ENCODE measurements at places on chromosomes 7 and 10.
A peak's percentile ranks its signal among the peaks of the same experiment; 100 is the strongest.

DNA sequence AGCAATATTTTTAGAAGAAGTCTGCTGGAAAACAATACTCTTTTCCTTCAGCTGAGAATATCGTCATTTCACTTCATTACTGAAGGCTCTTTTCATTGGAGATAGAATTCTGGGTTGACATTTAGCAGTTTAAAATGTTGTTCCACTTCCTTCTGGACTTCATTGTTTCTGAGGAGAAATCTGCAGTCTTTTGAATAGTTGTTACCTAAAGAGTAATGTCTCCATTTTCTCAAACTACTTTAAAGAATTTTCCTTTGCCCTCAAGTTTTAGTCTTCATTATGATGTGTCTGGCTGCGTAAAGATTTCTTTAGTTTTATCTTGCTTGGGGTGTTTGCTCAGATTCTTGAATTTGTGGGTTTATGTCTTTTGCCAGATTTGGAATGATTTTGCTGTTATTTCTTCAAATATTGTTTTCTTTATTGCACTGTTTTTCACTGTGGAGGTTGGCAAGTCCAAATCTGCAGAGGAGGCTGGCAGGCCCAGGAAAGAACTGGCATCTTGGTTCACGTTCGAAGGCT, 136.3 kb downstream of the DNAJB6 start:
- no peak for DNase-seq

DNA sequence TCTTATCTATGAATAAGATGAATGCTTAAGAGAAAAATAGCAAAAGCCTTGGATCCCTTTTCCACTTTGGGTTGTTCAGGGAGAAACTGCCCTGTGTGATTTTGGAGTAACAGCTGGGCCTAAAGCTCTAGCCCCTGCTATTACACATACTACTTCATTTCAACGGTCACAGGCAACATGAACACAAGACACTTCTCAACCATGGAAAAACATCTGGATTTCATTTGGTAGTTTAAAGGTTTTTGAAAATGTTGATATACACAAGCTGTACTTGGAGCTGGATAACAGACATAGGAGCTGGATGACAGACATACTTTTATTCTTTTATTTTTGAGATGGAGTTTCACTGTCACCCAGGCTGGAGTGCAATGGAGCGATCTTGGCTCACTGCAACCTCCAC, 2.7 kb upstream of the CHUK start:
- DNase-seq = no peak

DNA sequence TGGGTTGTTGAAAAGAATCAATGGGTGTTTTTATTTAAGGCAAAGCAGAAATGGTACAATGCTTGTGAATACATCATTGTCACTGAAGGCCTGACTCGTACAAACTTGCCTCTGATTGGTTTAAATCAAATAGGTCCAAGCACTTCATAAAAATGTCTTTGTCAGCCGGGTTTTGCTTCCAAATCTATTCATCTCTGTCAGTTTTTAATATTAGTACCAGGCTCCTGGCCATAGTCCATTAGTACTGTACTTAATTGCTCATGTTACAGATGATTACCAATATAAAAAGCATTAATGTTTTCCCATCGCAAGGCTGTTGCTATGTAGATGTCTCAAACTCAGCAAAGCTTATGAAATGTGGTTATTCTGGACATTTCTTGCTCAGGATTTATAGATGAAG, 171.9 kb downstream of the ARID5B start:
- no peak for DNase-seq

DNA sequence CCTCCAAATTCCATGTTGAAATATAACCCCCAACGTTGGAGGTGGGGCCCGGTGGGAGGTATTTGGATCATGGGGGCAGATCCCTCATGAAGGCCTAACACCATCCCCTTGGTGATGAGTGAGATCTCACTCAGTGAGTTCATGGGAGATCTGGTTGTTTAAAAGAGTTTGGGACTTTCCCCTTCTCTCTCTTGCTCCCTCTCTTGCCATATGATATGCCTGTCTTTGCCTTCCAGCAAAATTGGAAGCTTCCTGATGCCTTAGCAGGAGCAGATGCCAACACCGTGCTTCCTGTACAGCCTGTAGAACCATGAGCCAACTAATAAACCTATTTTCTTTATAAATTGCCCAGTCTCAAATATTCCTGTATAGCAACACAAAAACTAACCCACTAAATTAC, 55.7 kb upstream of the CDK1 start:
- no peak for DNase-seq

DNA sequence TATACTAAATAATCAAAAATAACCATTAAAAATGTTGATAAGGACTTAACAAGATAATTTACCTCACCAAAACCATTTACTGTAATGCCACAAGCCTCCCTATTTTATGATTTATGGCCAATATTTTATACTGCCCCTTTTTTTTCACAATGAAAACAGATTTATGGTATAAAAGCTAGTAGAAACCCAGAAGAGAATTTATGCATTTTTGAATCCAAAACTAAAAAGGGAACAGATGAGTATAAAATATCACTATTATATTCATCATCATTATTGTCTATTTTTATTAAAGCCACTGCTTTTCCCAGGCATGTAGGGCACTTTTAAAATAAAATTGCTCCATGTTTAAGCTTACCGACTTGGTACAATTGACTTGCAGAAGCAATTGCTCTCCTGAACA, 425.0 kb downstream of the PHTF2 start:
- no peak for DNase-seq

DNA sequence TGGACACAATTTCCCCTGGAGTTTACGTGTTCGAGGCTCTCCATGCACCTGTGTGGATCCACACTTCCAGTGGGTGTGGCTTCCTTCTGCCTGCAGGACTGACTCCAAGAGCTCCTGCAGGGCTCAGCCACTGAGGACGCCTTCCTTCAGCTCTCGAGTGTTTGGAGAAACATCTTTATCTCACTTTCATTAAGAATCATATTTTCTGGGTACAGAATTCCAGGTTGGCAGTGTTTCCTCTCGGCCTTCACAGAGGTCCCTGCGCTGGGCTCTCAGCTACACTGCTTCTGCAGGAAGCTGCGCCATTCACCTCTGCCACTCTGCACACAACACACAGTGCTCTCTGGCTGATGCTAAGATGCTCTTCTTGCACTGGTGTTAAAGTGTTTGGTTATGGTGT, 69.9 kb upstream of the NKX6-2 start:
- DNase-seq = no peak

- DNase-seq = no peak
Measured at GRCh38 chr10:4241724-4242345, 456.8 kb upstream of the KLF6 start.

DNA sequence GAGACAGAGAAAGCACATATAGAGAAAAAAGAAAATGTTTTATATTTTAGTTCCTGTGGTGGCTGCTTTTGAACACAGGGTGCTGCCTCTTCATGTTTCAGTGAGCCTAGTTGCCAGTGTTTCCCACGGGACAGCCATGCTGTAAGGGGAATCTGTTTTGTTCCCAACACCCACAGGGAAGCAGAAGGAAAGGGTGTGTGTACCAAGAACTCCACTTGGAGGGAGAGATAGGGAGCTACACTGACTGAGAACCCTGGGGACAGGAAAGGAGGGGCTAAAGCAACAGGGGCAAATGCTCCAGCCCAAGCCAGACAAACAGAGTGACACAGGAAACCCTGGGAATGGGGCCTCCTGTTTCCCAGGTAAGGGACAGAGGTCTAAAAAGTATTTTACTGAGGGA, 40.2 kb downstream of the FRMPD2 start:
- no peak for DNase-seq

- DNase-seq = no peak
Measured at GRCh38 chr7:2201128-2201527, 31.6 kb downstream of the MAD1L1 start.

DNA sequence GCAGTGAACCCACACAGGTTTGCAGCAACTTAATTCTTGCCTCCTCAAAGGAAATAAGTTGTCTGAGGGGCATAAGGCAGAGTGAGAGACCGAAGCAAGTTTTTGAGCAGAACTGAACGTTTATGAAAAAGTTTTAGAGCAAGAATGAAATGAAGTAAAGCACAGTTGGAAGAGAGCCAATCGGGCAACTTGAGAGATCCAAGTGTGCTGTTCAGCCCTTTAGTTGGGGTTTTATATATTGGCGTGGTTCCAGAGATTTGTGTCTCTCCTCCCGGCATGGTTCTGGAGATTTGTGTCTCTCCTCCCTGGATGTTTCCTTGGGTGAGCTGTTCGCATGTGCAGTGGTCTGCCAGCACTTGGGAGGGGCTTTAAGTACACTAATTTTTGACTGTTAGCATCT, 141.4 kb upstream of the DGKB start:
- peak; percentile 6 for DNase-seq

- no peak for DNase-seq
Measured at GRCh38 chr7:139990571-139991268, 72.0 kb downstream of the PARP12 start.

DNA sequence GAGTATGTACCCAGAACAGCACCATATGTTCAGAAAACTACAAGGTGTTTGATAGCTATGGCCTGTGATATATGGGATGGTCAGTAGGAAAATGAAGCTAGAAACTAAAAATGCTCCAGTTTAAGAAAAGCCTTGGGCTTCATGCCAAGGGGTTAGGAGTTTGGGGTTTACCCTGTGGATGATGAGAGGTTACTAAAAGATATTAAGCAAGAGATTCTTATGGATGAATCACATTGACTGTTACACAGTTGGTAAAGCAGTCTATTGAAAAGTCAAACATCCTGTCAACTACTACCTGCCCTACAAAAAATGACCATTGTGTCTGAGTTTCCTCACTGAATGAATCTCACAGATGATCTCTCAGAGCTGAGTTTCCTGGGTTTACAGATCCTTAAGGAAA, 166.2 kb upstream of the INHBA start:
- DNase-seq = no peak

GRCh38 chr7:26419198-26419597, 127.5 kb downstream of the SNX10 start:
- no peak for DNase-seq

DNA sequence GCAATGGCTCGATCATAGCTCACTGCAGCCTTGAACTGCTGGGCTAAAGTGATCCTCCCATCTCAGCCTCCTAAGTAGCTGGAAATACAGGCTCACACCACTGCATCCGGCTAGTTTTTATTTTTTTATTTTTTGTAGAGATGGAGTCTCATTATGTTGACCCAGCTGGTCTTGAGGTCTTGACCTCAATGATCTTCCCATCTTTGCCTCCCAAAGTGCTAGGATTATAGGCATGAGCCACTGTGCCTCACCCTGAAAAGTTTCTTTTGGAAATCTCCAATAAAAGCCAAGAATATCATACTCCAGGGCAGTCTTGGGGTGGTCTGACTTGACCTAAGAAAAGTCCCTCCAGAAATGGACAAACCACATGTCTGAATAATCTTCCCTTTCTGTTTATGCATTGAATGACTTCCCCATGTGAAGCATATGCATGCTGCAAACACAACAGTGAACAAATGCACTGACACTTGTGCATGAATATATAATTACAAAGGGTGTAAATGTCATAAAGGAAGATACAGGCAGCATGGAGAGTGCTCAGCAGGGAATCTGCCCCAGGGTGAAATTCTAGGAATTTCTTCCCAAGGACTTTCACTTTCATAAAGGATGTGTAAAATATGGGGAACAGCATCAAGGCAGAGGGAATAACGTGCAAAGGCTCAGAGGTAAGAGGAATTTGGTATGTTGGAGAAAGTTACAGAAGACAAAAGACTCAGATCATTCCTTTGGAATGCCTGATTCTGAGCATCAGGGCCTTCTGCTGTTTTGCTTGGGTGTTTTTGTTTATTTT, 142.4 kb upstream of the LYZL1 start:
- no peak for DNase-seq

- no peak for DNase-seq
Measured at GRCh38 chr10:75335983-75336382, 65.6 kb downstream of the ZNF503 start.

DNA sequence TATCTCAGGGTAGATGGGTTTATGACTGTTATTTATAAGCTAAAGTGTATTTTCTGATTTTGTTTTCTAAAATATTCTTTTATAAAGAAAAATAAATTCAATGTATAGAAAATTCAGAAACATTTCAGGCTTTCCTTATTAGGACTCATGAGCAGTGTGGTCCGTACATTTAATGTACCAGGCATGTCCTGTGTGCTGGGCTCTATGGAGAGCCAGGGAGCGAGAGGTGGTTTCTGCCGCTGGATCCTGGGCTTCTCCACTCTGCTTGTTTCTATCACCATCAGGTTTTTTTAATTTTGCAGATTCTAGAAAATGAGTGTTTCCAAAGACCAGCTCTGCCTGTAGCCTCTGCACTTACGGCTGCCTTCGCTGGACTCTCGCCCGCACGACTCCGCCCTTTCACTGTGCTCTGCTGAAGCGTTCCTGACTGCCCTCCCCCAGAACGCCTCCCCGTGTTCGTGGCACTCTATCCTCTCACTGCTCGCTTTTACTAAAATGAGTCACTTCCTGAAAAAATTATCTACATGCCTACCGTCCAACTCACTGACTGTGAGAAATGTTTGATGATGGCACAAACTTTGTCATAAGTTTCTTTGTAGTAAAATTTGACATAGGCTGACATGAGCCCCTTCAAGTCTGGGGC, 188.5 kb downstream of the ZMYND11 start:
- DNase-seq = no peak

DNA sequence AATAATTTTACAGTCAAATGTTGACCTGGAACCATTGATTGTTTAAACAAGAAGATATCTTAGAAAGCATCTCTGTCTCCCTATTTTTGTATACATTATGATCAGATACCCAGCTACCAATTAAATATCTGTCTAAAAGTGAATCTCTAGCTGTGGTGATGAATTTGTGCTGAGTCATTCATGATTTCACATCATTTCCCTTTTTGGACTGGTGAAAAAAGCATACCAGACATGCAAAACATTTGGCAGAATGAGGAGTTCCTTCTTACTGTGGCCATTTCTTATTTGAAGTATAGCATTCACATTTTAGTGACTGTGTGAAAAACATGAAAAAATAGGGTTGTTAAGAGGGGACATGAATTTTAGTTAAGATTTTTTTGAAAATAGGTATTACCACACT, 98.0 kb upstream of the GATA3 start:
- no peak for DNase-seq

DNA sequence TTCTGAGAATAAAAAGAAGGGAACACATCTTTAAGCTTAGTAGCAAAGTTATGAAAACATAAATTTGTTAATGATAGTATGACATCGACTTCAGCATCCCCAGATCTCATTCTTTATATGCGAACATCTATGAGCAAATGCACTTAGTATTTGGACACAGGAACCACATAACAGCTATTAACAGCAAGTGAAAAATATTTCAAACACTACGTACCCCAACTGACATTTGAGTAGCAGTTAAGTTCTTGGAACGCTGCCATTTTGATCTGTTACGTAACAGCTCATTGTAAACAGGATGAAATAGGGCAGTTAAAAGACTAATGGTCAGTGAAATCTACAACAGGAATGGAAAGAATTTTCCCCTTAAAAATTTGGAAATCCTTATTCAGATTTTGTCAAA, 428.9 kb downstream of the TNS3 start:
- no peak for DNase-seq

- DNase-seq = no peak
Measured at GRCh38 chr10:123062726-123063125, 53.9 kb downstream of the ACADSB start.

- DNase-seq = no peak
Measured at GRCh38 chr7:101555921-101556275, 73.2 kb downstream of the MYL10 start.

Data from DMS79 treated with DMSO at 0.1 percent for 48 hours (cell line).